NCI-H2081 (cell line): ENCODE measurements at places on chromosomes 11 and 22.

DNA sequence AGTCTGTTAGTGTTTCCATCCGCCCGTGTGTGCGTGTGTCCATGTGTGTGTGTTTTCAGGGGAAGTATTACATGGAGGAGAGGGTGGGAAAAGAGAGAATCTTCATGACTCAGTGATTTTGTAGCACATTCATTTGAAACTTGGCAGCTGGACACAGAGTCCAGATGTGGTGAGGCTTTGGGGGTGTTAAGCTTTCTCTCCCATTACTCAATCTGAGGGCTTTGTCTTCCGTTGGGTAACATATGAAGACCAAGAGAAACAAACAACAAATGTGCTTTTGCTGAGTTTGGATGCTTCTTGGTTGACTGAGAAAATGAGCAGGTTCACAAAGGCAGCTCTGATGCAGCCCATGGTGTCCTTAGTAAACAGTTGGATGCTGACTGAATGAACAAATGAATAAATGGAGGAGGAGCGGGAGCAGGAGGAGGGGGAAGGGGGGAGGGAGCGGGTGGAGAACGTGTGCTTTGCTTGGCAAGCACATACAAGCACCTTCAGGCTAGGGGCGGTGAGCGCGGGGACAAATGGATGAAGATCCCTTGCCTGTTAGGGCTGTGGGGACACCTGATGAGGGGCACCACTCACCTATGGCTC, 104.3 kb downstream of the ST3GAL4 start:
- DNase-seq: no peak

DNA sequence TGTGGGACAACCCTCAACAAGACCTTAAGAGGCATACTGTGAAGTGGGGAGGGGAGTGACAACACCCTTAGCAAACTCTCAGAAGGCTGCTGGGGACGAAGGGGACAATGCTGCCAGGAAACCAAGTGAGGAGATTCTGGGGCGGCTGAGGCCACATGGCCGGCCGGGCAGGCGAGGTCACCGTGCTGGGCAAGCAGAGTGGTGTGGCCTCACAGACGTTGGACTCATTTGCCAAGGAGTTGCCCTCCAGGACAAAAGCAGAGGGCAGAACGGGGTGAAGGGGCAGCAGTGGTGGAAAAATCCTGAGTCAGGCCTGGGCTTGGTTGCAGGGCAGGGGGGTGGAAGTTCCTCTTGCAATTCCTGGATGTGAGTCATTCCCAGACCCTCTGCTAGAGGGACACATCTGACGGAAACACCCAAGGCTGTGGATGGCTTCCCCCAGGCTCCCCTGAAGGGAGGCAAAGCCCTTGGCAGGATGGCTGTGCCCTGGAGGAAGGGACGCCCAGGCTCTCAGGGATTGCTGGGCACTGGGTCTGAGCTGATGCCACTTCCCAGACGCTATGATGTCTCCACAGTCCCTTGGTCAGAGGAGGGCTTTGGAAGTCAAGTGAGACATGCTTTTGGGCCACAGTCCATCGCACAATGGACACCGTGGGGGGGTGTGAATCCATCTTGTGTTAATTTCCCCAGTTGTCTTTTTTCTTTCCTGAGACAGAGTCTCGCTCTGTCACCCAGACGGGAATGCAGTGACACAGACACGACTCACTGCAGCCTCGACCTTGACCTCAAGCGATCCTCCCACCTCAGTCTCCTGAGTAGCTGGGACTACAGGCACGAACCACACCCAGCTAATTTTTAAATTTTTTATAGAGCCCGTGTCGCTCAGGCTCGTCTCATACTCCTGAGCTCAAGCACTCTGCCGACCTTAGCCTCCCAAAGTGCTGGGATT, 16.2 kb upstream of the SHANK3 start:
- DNase-seq: no peak

GRCh38 chr11:95072948-95073347, 6.2 kb downstream of the SRSF8 start:
- DNase-seq: no peak

- DNase-seq: no peak
Measured at GRCh38 chr11:36508743-36509142, 1.3 kb downstream of the TRAF6 start.

DNA sequence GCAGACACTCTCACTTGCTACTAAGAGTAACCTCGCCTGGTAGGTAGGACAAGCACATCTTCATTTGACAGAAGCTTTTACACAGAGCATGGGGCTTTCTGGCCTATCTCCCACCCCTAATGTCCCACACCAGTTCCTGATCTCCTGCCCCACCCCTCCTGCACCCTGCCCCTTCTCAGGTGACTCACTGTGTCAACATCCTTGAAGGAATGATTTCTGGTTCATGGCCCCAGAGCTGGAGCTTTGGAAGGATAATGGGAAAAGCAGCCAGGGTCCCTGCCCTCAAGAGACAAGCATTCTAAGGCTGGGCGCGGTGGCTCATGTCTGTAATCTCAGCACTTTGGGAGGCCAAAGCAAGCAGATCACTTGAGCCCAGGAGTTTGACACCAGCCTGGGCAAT, 47.2 kb downstream of the LRFN4 start:
- no peak for DNase-seq

- DNase-seq: no peak
Measured at GRCh38 chr11:103928040-103928801, 108.2 kb upstream of the DDI1 start.

- DNase-seq: no peak
Measured at GRCh38 chr11:117829369-117829725, 4.8 kb upstream of the FXYD2 start.

- no peak for DNase-seq
Measured at GRCh38 chr11:17840101-17840548, 105.5 kb downstream of the KCNC1 start.

DNA sequence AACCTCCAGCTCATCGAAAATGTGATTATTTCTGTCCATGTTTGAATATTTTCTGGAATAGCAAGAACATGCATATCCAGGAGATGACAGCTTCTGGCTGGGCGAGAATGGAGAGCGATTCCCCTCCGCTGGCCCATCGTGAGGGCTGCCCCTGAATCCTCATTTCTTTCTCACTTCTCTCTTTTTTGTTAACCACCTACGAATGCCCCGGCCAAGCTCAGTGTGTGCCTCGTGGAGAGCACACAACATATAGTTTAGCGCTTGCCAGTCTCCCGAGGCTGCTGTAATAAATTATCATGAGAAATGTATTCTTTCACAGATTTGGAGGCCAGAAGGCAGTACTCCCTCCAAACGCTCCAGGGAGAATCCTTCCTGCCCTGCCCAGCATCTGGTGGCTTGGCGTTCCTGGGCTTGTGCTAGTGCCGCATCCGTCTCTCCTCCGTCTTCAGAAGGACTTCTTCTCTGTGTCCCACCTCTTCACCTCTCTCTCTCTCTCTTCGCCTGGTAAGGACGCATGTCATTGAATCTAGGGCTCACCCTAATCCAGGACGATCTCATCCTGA, 1306.0 kb downstream of the TBC1D22A start:
- no peak for DNase-seq

DNA sequence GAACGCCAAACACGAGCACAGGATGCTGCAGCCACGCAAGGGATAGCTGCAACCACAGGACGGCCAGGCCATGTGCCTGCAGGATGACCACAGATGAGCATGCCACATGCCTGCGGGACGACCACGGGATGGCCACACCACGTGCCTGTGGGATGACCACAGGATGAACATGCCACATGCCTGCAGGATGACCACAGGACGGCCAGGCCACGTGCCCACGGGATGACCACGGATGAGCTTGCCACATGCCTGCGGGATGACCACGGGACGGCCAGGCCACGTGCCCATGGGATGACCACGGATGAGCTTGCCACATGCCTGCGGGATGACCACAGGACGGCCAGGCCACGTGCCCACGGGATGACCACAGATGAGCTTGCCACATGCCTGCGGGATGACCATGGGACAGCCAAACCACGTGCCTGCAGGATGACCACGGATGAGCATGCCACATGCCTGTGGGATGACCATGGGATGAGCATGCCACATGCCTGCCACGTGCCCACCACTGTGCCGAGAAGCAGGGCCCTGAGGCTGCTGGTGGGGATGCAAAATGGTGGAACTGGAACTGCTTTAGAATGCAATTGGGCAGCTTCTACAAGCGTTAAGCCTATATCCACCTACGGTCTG, 12.8 kb upstream of the MOB2 start:
- no peak for DNase-seq

- no peak for DNase-seq
Measured at GRCh38 chr11:134632347-134633119, 220.5 kb upstream of the B3GAT1 start.

DNA sequence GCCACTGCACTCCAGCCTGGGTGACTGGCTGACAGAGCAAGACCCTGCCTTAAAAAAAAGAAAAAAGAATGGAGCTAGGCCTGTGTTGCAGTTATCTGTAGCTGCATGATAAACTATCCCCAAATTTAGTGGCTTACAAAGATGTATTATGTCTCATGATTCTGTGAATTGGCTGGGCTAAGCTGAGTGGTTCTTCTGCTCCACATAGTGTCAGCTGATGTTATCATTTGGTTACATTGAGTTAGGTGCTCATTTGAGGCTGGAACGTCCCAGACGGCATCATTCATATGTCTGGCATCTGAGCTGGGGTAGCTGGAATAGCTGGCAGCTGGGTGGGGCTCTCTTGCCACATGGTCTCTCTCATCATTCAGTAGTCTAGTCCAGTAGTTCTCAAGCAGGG, 8.2 kb upstream of the ASCC2 start:
- DNase-seq: no peak

DNA sequence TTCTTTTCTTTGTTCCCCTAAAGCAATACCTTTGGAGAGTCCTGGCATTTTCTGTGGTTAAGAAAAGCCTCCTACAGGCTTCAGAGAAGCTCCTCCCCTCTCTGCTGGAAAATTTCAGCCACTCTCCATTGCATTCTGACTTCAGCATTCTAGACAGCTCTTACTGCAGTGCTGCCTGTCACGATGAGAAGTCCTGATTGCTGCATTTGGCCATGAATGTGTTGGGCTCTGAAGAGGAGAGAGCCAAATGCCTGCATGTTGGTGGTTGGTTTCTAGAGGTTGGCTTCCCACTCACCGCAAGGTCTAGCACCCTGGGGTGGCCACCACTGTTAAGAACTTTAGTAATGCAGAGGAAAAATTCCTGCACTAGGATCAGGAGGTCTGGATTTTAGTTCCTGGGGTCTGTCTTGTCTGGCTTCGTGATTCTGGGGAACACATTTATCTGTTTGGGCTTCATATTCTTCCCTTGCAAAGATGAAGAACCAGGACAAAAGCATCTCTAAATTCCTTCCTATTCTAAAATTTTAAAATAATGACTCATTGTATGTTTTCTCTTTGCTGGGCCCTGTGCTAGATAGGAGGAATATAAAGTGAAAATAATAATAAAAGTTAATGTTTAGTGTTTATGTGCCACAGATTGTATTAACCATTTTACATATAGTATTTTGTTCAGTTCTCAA, 38.1 kb downstream of the COA4 start:
- no peak for DNase-seq

GRCh38 chr11:112881461-112881860, 79.8 kb upstream of the NCAM1 start:
- DNase-seq: peak; percentile 99
